Heart left ventricle (tissue), 16 donors: ENCODE measurements at places on chromosomes 2 and 18. TPM values are rescaled to one million over a fixed set of nuclear protein-coding genes. Genes with fewer than 3 reads are reported as not detected.

DNA sequence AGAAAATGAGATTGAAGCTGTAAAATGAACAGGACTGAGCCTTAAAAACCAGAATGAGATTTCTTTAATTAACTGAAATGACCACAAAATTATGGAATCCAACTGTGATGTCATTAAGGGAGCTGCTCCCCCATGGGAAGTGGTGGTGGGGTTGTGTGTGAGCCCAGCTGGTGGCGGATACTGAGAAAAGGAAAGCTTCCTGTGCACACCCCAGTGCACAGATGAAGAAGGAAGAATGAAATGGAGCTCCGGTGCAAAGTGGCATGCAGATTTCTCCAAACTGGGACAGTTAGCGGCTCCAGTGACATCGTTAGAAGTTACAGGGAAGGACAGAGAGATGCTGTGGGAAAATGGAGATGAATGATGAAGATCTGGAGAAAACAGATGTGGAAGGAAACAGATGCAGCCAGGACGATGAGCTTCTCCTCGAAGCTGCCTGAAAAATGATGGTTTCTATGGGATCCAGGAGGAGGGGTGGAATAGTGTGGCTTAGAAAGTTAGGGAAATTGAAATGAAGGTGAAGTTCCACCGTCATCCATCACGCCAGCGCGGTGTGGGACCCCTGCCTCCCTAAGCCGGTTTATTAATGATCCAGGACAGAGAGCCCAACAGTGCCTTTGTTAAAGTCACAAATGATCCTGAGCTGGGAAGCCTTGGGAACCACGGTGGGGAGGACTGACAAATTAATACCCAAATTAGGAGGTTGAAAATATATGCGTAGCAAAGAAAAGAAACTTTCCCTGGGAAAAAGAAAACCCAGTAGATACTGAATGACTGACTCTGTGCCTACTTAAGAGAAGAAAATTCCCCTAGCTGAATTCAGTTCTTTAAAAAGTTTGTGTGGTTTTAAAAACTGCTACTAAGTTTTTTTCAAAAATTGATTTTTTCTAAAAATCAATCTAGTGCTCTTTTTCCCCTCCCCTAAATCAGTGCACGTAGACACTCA is 77.2 kb downstream of the TSN start:
- DNase-seq, result peak; percentile 51
- peaks cover 6% of the 10 kb centered on the region for H3K4me1 ChIP-seq
- no peaks in the 10 kb centered on the region for H3K36me3 ChIP-seq
- no peak overlapping the region for H3K4me3 ChIP-seq
- H3K27me3 ChIP-seq, result no peaks in the 10 kb centered on the region

DNA sequence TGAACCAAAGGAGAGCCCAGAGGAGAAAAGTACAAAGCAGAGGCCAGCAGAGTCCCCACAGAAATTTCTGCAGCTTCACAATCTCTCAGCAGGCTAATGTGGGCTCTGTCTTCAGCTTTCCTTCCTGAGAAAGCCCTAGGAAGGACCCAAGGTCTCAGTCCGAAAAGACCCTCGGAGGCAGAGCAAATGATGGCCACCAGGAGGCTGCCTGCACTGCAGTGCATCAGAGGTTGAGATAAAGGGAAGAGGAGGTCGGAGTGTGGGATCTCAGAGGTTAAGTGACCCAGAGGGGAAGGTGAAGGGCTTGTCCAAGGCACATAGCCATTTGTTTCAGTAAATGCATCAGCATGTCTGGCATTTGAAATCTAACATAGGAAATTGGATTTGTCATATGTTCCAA is 299.1 kb upstream of the SLC14A2 start:
- no peaks in the 10 kb centered on the region for H3K27me3 ChIP-seq
- H3K27ac ChIP-seq, result no peak overlapping the region
- no peak for DNase-seq
- H3K36me3 ChIP-seq, result no peaks in the 10 kb centered on the region
- H3K4me1 ChIP-seq, result peaks cover 8% of the 10 kb centered on the region
- H3K4me3 ChIP-seq, result no peak overlapping the region

DNA sequence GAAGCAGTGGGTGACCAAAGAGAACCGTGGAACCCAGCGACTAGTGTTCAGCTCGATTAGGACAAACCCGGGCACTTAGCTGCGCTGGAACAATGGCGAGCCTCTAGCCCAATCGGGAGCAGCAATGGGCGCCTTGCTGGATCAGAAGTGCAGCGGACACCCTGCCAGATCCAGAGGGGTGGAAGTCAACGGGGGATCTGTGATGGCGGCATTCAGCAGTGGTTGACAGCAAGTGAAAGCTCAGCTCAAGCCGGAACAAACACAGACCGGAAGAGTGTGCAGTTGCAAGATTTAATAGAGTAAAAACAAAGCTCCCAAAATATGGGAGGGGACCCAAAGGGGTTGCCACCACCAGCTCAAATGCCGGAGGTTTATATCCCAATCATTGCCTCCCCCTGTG is 478.7 kb upstream of the REG3G start:
- no peak overlapping the region for H3K27ac ChIP-seq
- no peak overlapping the region for H3K4me3 ChIP-seq
- H3K27me3 ChIP-seq, result no peaks in the 10 kb centered on the region

The SLC4A5 gene
- total RNA-seq, result 3.0 TPM

The LOXHD1 gene
- total RNA-seq, result 0.19 TPM

GRCh38 chr2:54429811-54430551 is 26.1 kb upstream of the SPTBN1 start:
- H3K36me3 ChIP-seq, result no peaks in the 10 kb centered on the region
- no peaks in the 10 kb centered on the region for H3K27me3 ChIP-seq
- peak overlapping the region; percentile 83 for H3K27ac ChIP-seq
- peaks cover 87% of the 10 kb centered on the region for H3K4me1 ChIP-seq
- H3K4me3 ChIP-seq, result no peak overlapping the region
- DNase-seq, result no peak

- peaks cover 3% of the 10 kb centered on the region for H3K36me3 ChIP-seq
- no peaks in the 10 kb centered on the region for H3K4me1 ChIP-seq
- no peak overlapping the region for H3K4me3 ChIP-seq
- no peak for DNase-seq
- H3K27ac ChIP-seq, result no peak overlapping the region
Measured at GRCh38 chr2:241413929-241414580, 58.0 kb downstream of the FARP2 start.

The ALPG gene
- not detected for total RNA-seq

GRCh38 chr2:211333377-211333776 is 777.0 kb downstream of the CPS1 start:
- no peaks in the 10 kb centered on the region for H3K27me3 ChIP-seq
- H3K4me3 ChIP-seq, result no peak overlapping the region
- H3K4me1 ChIP-seq, result no peaks in the 10 kb centered on the region
- DNase-seq, result no peak
- H3K36me3 ChIP-seq, result no peaks in the 10 kb centered on the region

GRCh38 chr18:43279015-43279744 is 1.9 kb upstream of the SYT4 start:
- H3K36me3 ChIP-seq, result no peaks in the 10 kb centered on the region
- no peaks in the 10 kb centered on the region for H3K4me1 ChIP-seq
- no peak overlapping the region for H3K27ac ChIP-seq
- H3K4me3 ChIP-seq, result no peak overlapping the region
- no peak for DNase-seq

The STRN gene
- 58.6 TPM for total RNA-seq

The NDC80 gene
- 0.09 TPM for total RNA-seq

- H3K27ac ChIP-seq, result no peak overlapping the region
- H3K4me1 ChIP-seq, result peaks cover 4% of the 10 kb centered on the region
Measured at GRCh38 chr2:176100547-176101140, 1.0 kb downstream of the HOXD12 start.

DNA sequence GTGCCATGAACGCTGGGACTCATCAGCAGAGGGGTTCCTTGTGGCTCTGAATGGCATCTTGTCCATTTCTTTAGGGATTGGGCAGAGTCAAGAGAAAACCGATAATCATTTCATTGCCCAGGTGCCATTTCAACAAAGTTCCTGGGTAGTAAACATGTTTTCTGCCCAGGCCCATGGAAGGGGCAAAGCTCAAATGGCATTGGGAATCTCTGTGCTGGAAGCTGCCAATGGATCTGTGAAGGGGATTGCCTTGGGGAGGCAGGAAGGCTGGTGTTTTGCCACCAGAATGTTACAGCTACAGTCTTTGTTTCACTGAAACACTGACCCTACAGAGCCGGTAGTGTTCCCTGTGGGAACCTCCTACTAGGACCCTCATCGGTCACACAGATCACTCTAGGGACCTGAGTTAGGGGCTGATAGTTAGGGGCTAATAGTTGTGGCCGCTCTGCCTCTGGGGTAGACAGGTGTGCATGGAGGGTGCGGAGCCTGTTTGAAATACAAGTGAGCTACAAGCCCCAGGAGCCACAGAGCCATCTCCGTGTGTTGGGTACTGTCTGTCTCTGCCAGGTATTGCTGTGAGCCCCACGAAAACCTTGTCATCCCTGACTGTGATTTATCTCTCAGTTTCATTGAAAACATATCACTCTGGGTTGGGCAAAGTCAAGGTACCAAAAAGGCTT is 224.4 kb upstream of the COPS8 start:
- H3K27me3 ChIP-seq, result no peaks in the 10 kb centered on the region
- no peak overlapping the region for H3K27ac ChIP-seq
- DNase-seq, result no peak
- H3K36me3 ChIP-seq, result no peaks in the 10 kb centered on the region

The CD8B gene
- not detected for total RNA-seq

GRCh38 chr2:162477011-162477410 is 133.1 kb downstream of the GCA start:
- no peaks in the 10 kb centered on the region for H3K4me1 ChIP-seq
- no peaks in the 10 kb centered on the region for H3K27me3 ChIP-seq
- no peak overlapping the region for H3K27ac ChIP-seq
- H3K4me3 ChIP-seq, result no peak overlapping the region

The THAP4 gene
- total RNA-seq, result 106 TPM

The SOWAHC gene
- 1.3 TPM for total RNA-seq

The KCNIP3 gene
- total RNA-seq, result 5.7 TPM

The PCARE gene
- total RNA-seq, result 1.4 TPM

DNA sequence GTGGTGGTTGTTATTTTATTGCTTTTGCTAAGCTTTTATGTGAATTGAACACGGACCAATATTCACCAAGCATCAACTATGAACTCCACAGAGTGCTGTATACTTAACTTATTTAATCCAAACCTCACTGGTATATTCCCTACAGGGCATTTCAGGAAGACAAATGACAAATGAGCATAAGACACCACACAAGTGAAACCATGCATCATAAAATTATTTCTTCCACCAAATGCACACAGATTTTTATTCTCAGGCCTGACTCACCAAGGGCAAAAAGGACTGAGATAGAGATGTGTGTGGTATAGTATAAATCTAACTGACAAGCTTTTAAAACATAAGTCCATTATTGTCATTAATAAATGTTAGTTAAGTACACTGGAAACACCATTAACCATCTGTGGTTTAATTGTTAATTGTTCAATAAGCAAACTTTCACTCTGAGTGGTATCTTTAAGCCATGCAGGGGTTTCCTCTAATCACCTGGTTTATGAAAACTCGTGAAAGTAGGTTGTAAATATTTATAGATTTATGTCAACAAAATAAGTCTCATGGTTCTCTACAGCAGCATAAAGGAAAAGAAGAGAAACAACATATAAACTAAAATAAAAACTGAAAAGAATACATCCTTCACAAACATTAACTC is 77.6 kb upstream of the CRIM1 start:
- no peaks in the 10 kb centered on the region for H3K27me3 ChIP-seq
- H3K4me3 ChIP-seq, result no peak overlapping the region
- H3K4me1 ChIP-seq, result no peaks in the 10 kb centered on the region
- H3K36me3 ChIP-seq, result no peaks in the 10 kb centered on the region
- no peak for DNase-seq

DNA sequence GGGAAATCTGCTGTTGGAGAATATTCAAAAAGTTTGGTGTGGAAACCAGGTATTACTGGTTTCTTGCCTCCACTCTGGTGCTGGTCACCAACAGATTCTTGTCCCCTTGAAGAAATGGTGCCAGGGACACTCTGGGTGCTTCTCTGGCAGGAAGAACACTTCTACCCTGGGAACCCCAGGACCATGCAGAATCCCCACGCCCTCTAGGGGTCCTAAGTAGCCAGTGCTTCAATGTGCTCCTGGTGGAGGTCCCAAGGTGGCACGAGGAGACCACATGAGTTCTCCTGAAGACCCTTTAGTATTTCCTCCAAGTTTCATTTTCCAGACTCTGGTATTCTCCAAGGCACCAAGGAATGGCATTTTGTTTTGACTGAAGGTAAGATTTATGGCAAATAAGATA is 380.6 kb downstream of the TSN start:
- H3K4me1 ChIP-seq, result no peaks in the 10 kb centered on the region
- no peak overlapping the region for H3K27ac ChIP-seq
- H3K36me3 ChIP-seq, result no peaks in the 10 kb centered on the region
- no peak overlapping the region for H3K4me3 ChIP-seq
- H3K27me3 ChIP-seq, result no peaks in the 10 kb centered on the region
- DNase-seq, result no peak

- peak; percentile 70 for DNase-seq
- H3K36me3 ChIP-seq, result no peaks in the 10 kb centered on the region
- H3K4me3 ChIP-seq, result peak overlapping the region; percentile 44
- H3K27me3 ChIP-seq, result peaks cover 23% of the 10 kb centered on the region
- H3K4me1 ChIP-seq, result peaks cover 54% of the 10 kb centered on the region
Measured at GRCh38 chr2:240452462-240453256, 17.2 kb downstream of the GPC1 start.

DNA sequence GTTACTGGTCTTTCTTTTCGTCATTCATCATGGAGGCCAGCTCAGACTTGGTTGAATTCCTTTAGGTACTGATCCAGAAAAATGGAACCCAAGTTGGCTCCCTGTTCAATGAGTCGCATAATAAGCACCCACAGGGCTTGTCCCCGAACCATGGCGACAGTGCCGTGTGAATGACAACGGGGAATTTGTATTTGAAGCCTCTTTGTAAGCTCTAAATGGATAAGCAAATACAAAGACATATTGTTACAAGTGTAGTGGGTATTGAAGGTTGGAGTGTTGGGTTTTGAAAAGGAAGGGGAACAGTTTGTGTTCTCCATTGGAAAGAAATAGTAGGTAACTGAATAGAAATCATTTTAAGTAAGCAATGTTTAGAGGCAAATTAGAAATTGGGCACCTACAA is 288.9 kb downstream of the SLC4A3 start:
- no peaks in the 10 kb centered on the region for H3K27me3 ChIP-seq
- no peaks in the 10 kb centered on the region for H3K4me1 ChIP-seq
- no peaks in the 10 kb centered on the region for H3K36me3 ChIP-seq
- H3K27ac ChIP-seq, result no peak overlapping the region
- no peak overlapping the region for H3K4me3 ChIP-seq

- no peak overlapping the region for H3K4me3 ChIP-seq
- no peaks in the 10 kb centered on the region for H3K27me3 ChIP-seq
- H3K36me3 ChIP-seq, result no peaks in the 10 kb centered on the region
- no peak for DNase-seq
- H3K4me1 ChIP-seq, result no peaks in the 10 kb centered on the region
- no peak overlapping the region for H3K27ac ChIP-seq
Measured at GRCh38 chr18:72128649-72129048, 415.5 kb downstream of the CBLN2 start.

- no peak overlapping the region for H3K4me3 ChIP-seq
- no peaks in the 10 kb centered on the region for H3K36me3 ChIP-seq
- no peak overlapping the region for H3K27ac ChIP-seq
- H3K4me1 ChIP-seq, result no peaks in the 10 kb centered on the region
- no peaks in the 10 kb centered on the region for H3K27me3 ChIP-seq
Measured at GRCh38 chr2:141311430-141311829, 819.4 kb downstream of the LRP1B start.

The ICOS gene
- total RNA-seq, result 0.85 TPM

GRCh38 chr2:647003-647560 is 30.1 kb downstream of the TMEM18 start:
- no peaks in the 10 kb centered on the region for H3K4me1 ChIP-seq
